ENCODE measurements at places on chromosomes 5 and 9. TPM values are rescaled to one million over a fixed set of nuclear protein-coding genes. Genes with fewer than 3 reads are reported as not detected.
A peak's percentile ranks its signal among the peaks of the same experiment; 100 is the strongest.

DNA sequence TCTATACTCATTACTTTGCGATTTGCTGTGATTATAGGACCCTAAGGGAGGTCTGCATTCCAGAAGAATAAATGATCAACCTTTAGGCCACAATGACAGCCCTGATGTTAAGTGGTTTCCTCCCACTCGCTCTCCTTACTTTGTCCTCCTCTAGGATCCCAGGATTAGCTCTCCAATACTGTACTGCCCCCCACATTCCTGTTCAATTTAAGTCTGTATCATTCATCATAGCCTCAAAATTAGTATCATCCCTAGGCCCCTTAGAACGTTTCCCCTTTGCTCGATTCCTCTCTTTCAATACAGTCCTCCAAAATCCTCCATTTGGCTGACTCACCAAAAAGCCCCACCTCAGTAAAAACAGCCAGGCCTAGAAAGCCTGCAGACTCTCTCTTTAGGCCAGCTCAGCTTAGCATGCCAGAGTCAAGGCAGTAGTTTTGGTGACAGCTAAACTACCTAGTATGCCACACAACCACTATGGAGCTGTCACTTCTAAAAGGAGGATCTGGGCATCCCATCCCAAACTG lies 24.4 kb downstream of the RNF145 start:
- no peak for DNase-seq

DNA sequence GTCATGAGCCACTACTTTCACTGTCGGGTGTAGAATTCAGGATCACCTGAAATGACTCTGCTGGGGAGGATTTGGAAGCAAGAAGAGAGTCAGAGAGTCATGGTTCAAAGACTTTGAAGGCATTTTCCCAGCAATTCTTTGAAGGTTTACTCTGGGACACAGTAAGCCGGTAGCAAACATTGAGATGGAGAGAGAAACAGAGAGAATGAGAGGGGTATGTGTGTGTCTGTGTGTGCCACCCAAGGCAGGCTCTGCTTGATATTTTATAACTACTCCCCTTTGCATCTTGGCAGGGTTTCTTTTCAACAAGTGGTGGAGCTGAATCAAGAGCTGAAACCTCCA lies 89.8 kb downstream of the ANKRD55 start:
- DNase-seq: no peak

The CDH12 gene
- total RNA-seq: not detected

The DNAH5 gene
- total RNA-seq: 3.5 TPM

The TEX48 gene
- not detected for total RNA-seq

DNA sequence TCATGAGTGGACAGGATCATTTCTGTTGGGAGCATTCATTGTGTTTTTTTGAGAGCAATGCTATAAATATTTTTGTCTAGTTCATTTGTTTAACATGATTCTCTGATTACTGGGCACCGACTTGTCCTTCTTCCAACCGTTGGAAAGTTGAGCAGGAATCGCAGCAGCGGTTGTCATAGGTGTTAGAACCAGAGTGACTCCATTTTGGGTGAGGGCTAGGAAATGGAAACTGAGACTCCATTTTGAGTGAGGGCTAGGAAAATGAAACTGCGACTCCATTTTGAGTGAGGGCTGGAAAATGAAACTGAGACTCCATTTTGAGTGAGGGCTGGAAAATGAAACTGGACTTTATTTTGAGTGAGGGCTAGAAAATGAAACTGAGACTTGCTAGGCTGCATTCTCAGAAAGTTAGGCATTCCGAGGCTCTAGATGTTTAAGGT lies 100.6 kb downstream of the ICE1 start:
- DNase-seq: no peak

GRCh38 chr5:1169211-1170115 lies 31.9 kb upstream of the SLC6A19 start:
- DNase-seq: no peak

DNA sequence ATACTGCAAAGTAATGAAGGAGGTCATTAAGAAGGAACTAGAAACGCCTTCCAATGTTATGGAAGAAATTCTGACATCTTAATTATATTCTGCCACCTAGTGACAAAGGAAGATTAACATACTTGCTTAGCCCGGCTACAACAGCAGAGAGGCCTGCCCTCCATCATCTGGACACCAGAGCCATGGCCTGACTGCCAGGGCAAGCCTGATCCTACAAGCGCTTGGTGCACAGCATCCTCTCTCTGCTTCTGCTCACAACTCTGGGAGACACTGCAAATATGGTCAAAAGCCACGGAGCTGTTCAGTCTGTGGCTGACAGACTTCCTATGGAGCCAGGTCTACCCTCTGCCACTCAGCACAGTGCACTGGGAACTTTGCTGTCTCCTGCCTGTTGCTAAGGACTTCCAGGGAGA lies 87.3 kb upstream of the SLC44A1 start:
- peak; percentile 52 for DNase-seq

DNA sequence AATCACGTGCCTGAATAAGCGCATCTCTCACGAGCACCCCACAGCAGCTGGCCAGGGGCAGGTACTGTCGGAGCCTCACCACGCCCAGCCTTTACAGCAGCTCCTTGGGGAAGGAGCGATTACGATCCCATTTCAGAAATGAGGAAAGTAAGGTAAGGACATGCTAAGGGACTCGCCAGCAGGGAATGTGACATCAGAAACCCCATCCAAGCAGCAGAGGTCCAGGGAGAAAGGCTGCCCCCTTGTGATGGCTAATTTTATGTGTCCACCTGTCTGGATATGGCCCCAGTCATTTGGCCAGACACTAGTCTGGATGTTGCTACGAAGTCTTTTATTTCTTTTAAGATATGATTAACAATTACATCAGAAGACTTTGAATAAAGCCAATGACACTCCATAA lies 77.3 kb downstream of the UBE2QL1 start:
- DNase-seq: no peak

The ABLIM3 gene
- 160 TPM for total RNA-seq

DNA sequence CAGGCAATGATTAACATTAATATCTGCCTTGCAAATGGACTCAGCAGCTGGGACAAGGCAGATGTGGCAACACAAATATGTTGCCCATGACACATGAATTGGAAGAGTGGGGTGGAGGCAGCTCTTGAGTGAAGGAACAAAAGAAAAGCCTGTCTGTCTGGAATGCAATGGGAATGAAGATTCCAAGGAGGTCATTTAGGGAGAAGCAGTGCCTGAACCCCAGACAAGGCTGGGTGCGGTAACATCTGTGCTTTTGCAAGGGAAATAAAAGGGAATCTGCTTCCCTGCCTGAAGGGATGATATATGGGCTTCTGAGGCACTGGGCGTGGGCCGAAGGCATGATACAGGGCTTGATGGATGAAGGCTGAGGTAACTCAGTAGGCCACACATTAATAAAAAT lies 94.1 kb upstream of the TRIM32 start:
- DNase-seq: no peak

- no peak for DNase-seq
These were observed 97.0 kb downstream of the FOCAD start for GRCh38 chr9:20781092-20781491.

GRCh38 chr9:111429175-111429574 lies 55.0 kb downstream of the ECPAS start:
- no peak for DNase-seq

The PCDHB2 gene
- total RNA-seq: not detected

DNA sequence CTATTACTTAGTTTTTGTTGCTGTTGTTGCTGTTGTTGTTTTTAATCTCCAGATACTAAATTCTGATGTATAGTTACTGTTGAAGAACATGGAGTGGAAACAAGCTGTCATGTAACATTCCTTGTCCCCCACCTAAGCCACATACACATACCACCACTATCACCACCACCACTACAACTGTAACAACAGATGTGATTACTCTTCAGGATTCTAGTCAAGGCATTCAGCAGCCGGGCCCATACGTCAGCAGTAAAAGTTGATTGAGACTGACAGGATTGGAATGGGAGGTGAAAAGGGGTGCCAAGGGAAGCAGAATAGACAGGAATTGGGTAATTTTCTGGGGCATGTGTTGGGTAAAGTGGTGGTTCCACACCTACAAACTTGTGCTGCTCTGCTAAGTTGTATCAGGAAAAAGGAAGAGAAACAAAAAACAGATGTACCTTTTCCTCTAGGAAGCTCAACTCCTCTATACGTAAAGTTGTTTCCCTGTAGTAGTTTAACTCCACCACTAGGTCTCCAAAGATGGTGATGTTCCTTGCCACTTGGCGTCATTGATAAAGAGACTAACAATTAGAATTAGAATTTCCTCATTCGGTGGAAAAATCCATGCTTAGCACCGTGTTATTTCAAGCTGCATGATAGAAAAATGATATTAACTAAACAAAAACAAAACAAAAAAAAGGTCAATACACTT lies 138.6 kb downstream of the ARRDC3 start:
- no peak for DNase-seq

GRCh38 chr5:174837919-174838902 lies 113.8 kb downstream of the MSX2 start:
- no peak for DNase-seq

- DNase-seq: no peak
These were observed 61.4 kb downstream of the FAM78A start for GRCh38 chr9:131214876-131215275.

The ZNF366 gene
- total RNA-seq: 0.77 TPM

DNA sequence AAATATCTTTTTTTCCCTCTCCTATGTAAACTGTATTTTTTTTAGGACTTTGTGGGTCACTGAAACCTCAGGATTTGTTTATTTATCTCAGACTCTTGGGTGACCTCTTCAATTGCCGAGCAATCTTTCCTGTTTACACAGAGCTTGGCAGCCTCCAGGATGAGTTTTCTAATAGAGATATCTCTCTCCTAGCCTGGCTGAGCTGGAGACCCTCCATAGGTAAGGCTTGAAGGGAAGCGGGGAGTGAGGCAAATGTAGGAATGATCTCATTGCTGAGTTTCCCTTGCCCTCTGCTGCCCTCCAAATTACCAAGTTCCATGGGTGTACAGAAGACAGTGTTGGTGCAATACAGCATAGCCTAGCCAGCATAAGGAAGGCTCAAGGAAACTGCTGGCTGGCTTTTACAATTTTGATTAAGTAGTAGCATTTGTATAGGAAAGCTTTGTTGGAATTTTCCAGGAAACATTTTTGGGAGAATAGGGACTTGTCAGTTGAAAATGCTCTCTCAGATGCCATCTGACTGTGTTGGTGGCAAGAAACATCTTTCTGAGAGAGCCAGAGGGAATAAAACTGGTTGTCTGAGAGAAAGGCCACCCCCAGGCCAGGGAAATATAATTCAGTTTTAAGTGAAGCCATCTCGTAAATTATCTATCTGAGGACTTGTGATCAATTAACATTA lies 116.0 kb downstream of the NMUR2 start:
- DNase-seq: no peak

The DBH gene
- total RNA-seq: 9.3 TPM

DNA sequence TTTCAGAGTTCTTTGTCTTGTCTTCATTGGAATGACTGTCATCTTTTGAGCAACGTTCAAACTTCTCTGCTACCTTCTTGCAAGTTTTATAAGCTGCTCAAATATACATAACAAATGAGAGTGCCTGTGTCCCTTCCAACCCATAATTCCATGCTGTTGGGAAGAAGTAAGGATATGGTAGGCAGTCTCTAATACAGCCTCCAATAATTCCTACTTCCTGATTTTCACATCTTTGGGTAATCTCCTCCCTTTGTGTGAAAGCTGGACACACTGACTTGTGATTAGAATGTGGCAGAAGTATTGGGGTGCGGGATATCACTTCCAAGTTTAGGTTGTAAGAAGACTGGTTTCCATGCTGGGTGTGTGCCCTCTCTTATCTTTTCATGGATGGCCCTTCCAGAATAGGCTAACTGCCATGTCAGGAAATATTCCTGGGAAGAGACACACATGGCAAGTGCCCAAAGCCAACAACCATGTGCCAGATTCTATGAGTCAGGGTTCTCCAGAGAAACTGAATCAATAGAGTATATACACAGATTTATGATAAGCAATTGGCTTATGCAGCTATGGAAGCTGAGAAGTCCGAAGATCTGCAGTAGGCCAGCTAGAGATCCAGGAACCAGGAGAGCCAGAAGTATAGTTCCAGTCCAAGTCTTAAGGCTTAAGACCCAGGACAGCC lies 531.3 kb downstream of the NTRK2 start:
- DNase-seq: peak; percentile 29

- DNase-seq: no peak
These were observed 319.6 kb downstream of the DRD1 start for GRCh38 chr5:175124251-175124813.

DNA sequence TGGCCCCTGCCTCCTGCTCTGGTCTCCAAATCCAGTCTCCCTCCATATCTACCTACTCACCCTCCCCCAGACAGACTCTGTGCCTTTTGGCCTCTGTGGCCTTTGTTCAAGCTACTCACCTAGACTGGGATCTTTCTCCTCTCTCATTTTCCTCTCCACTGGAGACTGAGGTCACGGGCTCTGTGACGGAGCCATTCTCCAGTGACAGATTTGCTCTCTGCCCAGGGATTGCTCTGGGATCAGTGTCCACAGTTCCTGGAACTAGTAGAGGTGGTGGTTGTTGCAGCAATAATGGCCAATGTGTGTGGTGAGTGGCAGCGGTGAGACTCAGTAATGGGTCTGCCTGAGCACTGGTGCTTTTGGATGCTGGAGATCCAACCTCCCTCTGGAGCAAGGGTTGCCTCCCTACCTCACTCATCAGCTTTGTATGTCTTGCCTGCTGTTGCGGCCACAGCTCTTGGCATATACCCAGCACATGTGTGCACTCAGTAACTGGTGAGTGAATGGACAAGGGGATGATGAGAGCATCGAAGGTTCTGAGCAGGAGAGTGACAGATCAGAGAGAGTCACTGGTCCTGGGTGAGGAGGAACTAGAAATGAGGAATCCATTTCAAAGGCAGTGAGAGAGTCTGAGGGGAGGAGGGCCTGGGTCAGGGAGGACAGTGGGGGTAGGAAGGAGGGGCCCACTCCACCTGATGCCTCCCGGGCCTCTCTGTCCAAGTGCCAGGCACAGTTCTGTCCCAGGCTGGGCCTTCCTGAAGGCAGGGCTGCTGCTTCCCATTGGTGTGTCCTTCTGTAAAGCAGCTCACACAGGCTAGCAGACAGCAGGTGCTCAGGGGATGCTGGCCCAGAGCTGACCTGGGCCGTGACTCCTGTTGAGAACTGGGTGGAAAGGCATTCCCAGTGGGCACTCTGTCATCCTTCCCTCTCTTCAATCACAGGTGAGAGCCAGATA lies 96.5 kb upstream of the PITX1 start:
- no peak for DNase-seq

DNA sequence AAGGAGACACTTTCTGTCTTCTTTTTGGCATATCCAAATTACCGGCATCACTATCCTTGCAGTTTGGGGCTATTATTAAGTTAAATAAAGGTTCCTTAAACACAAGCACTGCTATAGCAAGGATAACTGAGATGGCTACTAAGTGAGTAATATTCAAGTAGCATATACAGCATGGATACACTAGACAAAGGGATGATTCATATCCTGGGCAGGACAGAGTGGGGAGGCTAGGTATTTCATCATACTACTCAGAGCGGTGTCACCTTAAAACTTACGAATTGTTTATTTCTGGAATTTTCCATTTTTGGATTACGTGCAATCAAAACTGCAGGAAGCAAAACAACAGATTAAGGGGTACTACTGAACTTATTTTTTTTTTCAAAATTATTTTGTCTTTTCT lies 54.1 kb downstream of the FER start:
- DNase-seq: no peak

DNA sequence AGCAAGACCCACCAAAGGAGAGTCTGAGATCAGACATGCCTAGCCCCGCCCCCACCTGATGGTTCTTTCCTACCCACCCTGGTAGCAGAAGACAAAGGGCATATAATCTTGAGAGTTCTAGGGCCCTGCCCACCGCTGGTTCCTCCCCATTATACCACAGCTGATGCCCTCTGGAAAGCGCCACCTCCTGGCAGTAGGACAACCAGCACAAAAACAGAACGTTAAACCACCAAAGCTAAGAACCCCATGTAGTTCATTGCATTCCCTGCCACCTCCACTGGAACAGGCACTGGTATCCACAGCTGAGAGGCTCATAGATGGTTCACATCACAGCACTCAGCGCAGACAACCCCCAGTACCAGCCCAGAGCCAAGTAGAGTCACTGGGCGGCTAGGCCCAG lies 81.2 kb upstream of the TRPC7 start:
- no peak for DNase-seq

Data from right lobe of liver (tissue), 6 donors.